Stimulated activated CD4-positive, alpha-beta T cell treated with anti-CD3 and anti-CD28 coated beads, Interleukin-12 subunit alpha, Interleukin-12 subunit beta, amount 100 ng/mL, for 4 hours (primary cell): ENCODE measurements at places on chromosomes 16 and 17.
A peak's percentile ranks its signal among the peaks of the same experiment; 100 is the strongest.

DNA sequence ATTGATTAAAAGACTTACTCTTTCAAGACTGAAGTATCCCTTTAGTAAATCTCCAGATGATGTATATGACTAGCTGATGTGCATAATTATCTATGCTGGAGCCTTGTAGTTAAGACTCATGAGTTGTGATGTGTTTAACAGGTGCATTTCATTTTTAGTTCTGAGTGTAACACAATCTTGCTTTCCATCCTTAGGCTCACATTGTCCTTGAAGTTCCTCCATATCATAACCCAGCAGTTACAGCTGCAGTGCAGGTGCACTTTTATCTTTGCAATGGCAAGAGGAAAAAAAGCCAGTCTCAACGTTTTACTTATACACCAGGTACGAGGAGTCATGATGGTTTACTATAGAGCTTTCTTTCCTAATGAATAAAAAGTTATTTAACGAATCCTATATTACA is 52.9 kb downstream of the ESRP2 start:
- no peak for DNase-seq

- no peak for DNase-seq
Measured at GRCh38 chr17:56471696-56472095, 121.8 kb upstream of the NOG start.

DNA sequence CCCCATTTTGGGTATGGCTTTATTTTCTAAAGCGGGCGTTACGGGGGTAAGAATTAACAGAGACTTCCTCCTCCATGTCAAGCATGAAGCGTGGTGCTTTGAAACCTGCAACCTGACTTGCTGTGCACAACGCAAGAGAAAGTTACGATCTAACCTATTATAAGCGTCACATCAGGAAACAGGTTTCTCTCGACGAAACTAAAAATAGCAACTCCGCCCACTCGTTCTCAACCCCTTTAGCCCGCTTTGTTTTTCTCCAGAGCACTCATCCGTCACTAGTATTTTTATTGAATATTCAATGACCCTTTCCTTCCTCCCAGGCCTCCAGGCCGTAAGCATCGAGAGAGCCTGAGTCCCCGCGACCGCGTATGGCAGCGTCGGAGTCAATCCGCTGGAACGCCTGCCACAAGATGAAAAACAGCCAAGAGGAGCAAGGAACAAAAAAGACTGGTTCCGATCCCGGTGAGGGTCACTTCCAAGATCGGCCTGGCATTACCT is 555 bp downstream of the NUP88 start:
- DNase-seq: peak; percentile 45

- peak; percentile 23 for DNase-seq
Measured at GRCh38 chr17:42422958-42423712, at the start of gene CAVIN1. TSS of gene CAVIN1 (minus strand) at chr17:42423256. CDS start at chr17:42423097, 159 bp downstream.

DNA sequence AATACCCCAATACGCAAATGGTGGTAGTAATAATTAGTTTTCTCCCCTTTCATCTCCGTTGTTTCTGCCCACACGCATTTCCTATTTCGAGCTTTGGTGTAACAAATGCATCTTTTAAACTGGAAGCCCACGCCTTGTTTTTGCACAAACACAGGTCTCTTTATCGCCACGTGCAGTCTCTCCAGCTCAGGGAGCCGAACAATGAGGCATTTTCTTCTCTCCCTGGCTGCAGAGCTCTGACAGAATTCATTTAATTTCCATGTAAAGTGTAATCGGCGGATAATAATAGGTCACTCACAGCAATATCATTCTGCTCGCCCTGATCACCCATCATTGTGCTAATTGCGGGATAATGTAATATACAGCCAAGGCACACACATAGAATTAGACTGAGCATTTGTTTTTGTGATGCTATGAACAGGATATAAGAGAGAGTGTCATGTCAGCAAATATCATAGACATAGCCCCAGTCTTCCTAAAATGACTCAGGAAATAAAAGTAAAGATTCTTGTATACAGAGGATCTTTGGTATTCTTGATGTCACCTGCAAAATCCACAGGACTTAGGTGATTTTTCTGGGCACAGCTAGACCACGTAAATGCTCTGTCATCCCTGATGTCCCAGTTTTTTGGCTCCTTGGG is 452.6 kb upstream of the CDH11 start:
- DNase-seq: no peak

GRCh38 chr17:43576563-43577229 is 30.6 kb upstream of the ETV4 start:
- peak; percentile 59 for DNase-seq

DNA sequence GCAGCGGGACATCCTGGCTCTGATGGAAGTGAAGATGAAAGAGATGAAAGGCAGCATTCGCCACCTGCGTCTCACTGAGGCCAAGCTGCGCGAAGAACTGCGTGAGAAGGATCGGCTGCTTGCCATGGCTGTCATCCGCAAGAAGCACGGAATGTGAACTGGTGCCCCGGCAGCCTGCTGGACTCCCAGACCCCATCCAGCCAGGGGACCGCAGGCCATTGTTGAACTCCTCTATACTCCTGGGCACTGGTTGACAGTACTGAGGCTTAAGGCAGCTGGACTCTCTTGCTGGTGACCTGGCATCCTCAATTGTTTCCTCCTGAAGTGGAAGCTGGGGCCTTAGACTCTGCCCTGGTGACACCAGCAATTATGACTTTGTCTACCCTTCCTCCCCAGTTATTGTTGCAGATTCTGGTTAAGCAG is 1.2 kb downstream of the THAP11 start:
- DNase-seq: no peak

DNA sequence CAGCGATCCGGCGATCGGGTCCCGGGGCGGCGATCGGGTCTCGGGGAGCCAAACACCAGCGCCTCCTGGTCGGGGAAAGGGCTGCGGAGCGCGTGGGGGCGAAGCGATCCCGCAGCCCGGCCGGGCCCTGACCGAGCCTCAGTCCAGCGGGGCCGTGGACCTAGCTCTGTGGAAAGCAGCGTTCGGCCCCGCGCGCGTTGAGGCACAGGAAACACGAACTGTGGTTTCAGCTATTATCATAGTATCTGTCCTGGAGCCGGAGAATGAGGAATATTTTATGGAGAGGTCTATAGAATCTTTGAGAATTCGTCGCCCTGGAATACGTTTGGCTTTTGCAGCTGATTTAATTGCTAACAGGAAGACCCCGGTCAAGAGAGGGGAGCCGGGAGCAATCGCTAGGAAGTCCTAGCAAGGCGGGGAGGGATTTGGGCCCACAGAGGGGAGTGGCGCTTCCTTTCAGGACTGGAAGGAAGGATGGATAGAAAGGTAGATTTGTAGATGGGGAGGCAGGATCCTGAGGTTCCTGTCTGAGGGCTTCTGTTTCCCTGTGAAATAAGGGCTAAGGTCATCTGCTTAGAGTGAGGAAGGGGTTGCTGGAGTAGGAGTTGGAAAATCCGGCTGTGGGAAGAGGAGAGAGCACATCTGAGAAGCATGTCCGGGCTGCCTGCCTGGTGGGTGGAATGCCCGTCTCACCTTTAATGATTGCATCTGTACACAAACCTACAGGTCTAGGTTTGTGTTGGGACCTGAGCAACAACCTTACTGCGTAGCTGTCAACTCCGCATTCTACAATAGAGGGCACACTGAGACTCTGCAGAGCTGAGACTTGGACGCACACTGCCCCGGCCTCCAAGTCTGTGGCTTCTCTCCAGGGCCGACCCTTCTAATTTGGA is 770 bp downstream of the CCNF start:
- no peak for DNase-seq

DNA sequence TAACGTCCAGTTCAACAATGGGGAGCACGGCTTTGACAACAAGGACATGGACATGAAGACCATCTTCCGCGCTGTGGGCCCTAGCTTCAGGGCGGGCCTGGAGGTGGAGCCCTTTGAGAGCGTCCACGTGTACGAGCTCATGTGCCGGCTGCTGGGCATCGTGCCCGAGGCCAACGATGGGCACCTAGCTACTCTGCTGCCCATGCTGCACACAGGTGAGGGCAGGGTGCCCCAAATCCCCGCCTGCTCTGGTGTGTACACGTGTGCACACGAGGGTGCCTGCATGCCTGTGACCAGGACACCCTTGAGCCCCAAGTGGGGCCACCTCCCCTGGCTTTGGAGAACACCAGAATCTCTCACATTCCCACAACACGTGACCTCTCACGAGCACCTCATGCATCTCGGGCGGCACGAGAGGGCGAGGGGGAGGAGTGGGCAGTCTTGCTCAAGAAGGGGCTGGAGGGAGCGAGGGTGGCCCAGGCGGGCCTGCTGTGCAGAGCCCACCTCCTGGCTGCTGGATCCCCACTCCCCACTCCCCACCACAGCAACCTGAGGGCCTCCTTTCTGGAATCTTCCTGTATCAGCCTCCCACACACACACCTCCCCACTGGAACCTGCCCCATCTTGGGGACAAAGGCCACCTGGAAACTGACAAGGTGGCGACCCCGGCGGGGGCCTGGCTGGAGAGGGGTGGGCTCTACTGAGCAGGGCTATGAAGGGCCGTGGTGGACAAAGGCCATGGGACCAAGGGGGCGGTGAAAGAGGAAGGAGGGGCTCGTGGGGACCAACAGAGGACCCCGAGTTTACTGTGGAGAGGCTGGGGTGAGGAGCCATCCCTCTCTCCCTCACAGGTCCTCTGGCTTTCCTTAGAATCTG is 6.5 kb downstream of the ENPP7 start:
- DNase-seq: no peak

- DNase-seq: no peak
Measured at GRCh38 chr17:66684261-66684660, 150.7 kb upstream of the CACNG5 start.

- no peak for DNase-seq
Measured at GRCh38 chr16:25060920-25061319, 45.8 kb upstream of the ARHGAP17 start.

DNA sequence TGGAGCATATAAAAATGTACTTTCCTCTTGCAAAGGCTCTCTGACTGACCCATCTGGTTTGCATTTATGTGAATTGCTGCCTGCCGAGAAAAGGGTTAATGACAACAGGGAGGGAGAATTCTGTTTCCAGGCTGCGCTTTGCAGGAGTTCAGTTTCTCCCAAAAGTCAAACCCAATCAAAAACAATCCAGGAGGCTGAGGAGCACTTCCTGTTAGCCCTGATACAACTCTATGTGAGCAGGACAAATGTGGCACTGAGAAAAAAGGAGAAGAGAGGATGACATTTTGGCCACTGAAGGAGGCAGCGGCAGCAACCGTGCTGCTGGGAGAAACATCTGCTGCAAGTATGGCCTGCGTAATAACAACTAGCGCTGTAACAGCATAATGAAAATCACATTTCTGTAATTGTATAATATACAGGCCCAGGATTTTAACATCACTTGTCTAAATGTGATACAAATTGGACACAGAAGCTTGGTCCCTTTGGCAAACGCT is 26.8 kb upstream of the ELAC2 start:
- no peak for DNase-seq

DNA sequence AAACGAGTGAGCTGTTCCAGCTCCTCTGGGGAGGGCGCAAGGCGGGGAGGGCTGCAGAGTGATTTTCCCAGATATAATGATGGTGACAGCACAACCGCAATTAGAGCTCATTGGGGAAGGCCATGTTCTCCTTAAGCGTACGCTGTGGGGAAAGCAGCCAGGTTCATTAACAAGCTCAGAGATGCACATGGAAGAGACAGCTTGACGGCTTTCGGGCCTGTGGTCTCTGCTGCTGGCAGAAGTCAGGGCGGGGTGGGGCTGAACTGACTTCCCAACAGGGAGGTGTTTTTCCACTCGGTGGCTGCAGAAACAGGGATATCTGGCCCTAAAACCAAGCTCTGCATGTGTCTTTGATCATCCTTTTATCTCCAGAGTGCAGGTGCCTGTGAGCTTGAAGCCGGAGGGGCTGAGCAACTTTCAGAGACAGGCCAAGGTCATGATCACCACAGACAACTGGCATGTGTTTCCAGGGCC is 24.0 kb upstream of the CACNG1 start:
- DNase-seq: no peak

DNA sequence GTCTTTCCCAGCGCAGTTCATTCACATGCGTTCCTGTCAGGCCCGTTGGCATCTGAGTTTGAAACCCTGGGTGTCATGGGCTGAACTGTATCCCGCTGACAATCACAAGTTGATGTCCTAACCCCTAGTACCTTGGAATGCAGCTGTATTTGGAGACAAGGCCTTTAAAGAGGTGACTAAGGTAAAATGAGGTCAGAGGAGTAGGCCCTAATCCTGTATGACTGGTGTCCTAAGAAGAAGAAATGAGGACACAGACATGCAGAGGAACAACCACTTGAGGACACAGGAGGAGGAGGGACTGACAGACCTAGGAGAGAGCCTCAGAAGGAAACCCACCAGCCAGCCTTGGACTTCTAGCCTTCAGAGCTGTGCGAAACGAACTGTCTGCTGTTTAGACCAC is 33.1 kb downstream of the TRPV2 start:
- DNase-seq: no peak

- DNase-seq: no peak
Measured at GRCh38 chr16:58413359-58413758, 21.1 kb downstream of the GINS3 start.

GRCh38 chr17:33328129-33328528 is 35.0 kb upstream of the ASIC2 start:
- no peak for DNase-seq

- no peak for DNase-seq
Measured at GRCh38 chr17:49439305-49439672, 24.6 kb upstream of the PHB1 start.

DNA sequence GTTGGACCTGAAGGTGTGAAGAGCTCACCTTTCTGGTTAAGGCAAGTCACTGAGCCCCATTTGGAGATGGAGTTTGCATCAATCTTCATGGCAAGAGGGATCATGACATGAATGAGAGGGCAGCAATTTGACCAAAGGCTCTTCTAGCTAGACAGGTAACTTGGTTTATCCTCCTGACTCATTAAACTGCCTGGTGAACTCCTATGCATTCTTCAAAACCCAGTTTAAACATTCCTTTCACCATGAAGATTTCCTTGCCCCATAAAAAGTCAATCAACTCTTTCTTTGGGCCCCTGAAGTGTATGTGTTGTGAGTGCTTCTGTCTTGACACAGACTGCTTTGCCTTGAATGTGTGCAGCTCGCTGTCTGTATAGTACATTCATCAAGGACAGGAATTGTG is 120.0 kb upstream of the FOXF1 start:
- no peak for DNase-seq

DNA sequence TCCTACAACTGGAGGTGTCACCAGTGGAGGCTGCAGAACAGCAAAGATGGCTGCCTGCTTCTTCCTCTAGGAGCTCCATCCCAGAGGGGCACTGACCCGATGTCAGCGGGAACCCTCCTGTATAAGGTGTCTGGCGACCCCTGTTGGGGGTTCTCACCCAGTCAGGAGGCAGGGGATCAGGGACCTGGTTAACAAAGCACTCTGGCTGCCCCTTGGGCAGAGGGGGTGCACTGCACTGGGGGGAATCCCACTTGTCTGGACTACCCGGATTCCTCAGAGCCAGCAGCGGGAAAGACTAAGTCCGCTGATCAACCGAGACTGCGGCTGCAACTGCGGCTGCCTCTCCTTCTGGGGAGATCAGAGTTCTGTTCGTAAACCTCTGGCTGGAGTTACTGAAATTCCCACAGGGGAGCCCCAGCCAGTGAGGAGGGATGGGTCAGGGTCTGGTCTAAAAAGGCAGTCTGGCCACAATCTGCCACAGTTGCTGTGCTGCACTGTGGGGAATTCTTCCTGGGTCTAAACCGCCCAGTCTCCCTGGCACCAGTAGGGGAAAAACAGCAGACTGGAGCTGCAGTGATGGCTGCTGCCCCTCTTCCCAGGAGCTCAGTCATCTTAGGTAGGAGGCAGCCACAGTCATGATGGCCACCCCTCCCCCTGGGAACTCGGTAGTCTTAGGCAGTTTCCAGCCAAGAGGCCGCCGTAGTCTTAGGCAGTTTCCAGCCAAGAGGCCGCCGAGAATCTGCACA is 213.4 kb downstream of the CYB561 start:
- DNase-seq: no peak

- no peak for DNase-seq
Measured at GRCh38 chr16:78519896-78520295, 420.4 kb downstream of the WWOX start.

GRCh38 chr17:36195434-36196130 is 976 bp downstream of the CCL3L1 start:
- no peak for DNase-seq
